Stimulated activated CD4-positive, alpha-beta T cell treated with anti-CD3 and anti-CD28 coated beads, Interleukin-4, amount 100 ng/mL, for 4 hours (primary cell): ENCODE measurements at places on chromosomes 2 and 18.

DNA sequence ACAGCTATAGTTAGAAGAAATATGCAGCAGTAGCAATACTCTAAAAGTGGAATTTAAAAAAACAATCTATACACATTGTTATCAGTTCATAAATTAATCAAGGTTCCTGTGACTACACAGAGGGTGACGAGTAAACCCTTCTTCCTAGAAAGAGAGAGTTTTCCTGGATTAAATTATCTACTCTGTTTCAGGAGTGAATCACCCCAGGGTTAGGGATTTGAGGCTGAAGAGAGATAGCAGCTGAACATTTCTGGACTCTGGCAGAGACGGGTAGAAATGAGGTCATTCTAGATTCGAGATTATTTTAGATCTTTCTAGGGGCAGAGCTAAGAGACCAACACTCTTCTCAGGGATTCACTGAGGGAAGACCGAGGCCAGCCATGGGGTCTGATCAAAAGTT is 38.8 kb upstream of the PMAIP1 start:
- no peak for DNase-seq

- DNase-seq: no peak
These were observed 24.6 kb downstream of the RTP5 start for GRCh38 chr2:241894056-241894641.

GRCh38 chr2:126381091-126381490 is 274.9 kb upstream of the GYPC start:
- DNase-seq: no peak

DNA sequence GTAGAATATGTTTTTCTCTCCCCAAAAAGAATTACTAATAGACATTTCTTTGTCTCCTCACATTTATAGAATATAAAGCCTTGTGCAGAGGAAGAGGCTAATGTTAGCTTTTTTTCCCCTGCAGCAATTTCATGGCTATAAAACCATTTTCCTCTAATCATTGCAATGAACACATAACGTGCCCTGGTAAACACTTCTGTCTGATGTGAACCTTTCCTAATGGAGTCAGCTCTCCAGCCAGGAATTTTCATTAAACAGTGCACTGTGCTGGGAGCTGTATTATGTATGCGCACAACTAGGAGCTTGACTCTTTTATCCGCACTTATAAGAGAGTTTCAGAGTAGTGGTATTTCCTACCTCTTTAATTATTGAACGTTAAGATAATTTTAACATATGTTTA is 63.9 kb upstream of the SPATS2L start:
- no peak for DNase-seq

- no peak for DNase-seq
These were observed 1.2 kb downstream of the SLC4A10 start for GRCh38 chr2:161625314-161625919.

DNA sequence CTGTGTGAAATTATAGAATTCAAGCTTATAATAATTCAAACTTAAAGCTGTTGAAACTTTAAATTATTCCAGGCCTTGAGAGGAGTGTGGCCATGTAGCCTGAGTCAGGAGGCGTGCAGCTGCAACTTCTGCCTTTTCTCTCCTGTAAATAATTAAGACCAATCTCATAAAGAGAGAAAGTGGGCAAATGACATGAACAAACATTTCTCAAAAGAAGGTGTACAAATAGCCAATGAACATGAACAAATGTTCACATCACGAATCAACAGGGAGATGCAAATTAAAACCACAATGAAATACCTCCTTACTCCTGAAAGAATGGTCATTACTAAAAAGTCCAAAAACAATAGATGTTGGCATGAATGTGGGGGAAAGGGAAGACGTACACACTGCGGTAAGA is 149.1 kb upstream of the MYCN start:
- DNase-seq: no peak
